AG04450 (cell line): ENCODE measurements at places on chromosomes 1 and 21.

DNA sequence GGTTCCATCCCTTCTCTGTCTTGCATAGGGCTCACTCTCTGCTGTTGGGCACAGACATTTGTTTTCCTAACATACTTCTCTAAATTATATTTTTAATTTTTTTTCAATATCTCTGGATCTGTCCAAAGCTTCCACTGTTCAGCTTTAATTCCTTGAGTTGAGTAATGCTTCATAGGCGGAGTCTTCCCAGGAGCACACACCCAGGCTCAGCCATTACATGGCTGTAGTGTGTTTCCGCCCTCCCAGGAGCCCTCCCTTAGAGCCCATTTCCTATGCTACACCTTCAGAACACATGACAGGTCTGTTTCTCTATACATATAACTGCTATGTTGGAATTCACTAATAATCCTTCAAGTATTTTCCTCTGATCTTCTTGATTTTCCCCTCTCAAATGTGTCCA, 297.4 kb downstream of the PBX1 start:
- DNase-seq: no peak

GRCh38 chr1:66535061-66535460, 1.1 kb downstream of the SGIP1 start:
- no peak for DNase-seq

GRCh38 chr1:226309398-226310244, 657 bp upstream of the LIN9 start:
- no peak for DNase-seq

DNA sequence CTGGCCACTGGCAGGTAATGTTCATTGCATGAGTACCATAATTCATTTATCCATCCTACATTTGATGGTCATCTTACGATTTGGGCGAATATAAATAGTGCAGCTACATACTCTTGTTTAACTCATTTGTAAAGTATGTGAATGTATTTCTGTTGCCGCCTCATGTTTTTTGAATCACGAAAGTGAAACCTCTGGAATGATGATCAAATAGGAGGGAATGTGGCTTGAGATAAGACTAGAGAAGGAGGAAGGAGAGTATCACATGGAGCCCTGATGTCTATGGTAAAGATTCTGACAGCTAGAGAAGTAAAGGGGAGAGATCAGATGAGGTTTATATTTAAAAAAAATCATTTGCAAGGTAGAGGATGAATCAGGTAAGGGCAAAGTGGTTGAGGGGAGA, 8.0 kb downstream of the MRPS14 start:
- no peak for DNase-seq

DNA sequence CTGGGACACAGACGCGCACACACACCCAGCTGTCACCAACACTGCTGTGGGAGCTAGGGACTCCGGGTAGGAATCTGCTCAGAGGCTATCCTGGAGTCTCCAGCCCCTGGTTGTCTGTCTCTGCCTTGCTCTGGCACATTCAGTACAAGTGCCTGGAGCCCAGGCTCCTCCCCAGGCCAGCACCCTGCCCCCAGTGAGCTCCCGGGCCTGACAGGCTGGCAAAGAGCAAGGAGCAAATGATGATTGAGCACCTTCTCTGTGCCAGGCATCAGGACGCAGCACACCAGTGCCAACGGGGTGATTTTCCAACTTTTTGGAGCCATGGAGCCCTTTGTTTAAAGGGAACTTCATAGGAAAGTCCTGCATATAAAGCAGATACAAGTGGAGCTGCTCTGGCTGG, 6.5 kb downstream of the CNTN2 start:
- DNase-seq: no peak
